ENCODE measurements at places on chromosomes 1 and 21.

- DNase-seq: no peak
These were observed 20.4 kb upstream of the ITLN2 start for GRCh38 chr1:160975026-160975425.

GRCh38 chr21:28253961-28254360 lies 738.7 kb downstream of the LTN1 start:
- DNase-seq: no peak

GRCh38 chr1:162951553-162952315 lies 90.8 kb upstream of the CCDC190 start:
- no peak for DNase-seq

DNA sequence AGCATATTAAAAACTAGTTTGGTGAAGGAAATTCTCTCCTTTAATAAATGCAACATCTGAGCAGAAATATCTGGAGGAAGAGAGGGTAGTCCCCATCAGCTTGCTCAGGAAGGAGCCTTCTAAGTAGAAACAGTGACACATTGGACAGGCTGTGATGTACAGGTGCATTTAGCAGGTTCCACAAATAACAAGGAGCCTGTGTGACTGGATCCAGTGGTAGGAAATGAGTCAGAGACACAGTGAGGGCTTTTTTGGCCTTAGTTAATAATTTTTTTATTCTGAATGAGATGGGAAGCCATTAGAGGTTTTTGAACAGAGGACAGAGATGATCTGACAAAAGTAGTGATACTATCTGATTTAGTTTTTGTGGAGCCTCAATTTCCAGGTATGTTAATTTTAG lies 738.9 kb upstream of the PTBP2 start:
- DNase-seq: no peak

DNA sequence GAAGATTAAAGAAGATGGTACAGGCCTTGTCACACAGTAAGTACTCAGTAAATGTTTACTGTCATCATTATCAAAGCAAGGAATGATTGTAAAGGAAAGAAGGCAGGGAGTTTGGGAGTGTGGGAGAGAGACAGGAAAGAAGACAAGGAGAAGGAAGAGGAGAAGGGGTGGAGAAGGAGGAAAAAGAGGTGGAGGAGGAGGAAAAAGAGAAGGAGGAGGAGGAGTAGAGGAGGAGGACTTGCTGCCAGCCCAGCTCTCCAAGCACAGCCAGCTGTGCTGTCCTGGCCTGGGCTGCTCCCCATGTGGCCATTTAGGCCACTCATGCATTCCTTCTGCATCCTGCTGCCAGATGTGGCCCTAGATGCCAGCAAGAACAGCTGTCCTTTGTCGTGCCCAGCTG lies 7.5 kb upstream of the DISP3 start:
- no peak for DNase-seq

GRCh38 chr1:27778056-27778455 lies 5.0 kb downstream of the STX12 start:
- DNase-seq: no peak

- no peak for DNase-seq
These were observed at the start of gene NTRK1 for GRCh38 chr1:156860628-156861423. Gene NTRK1 (plus strand): TSS chr1:156860865. CDS start chr1:156860935, 70 bp downstream.

DNA sequence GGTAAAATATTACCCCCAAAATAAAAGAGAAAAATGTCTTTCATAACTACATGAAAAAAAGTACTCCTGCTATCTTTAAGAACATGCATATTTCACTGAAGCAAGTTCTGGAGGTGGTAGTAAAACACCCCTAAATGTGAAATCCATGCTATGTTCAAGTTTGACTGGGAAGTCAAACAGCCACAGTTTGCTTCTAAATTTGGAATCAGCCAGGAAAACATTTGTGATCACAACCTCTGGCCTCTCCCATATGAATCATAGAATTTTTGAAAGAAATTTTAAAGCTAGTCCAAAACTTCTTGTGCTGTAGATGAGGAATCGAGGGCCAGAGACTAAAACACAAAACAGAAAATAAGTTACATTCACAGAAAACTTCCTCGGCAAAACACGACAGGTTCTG lies 6.6 kb downstream of the SORT1 start:
- DNase-seq: no peak
